HFFc6 (cell line): ENCODE measurements at places on chromosomes 1 and 21. TPM values are rescaled to one million over a fixed set of nuclear protein-coding genes. Genes with fewer than 3 reads are reported as not detected.

Gene LHX4
- 0.22 to 0.53 TPM (median 0.34 TPM) in 3 replicates for total RNA-seq

Gene GUCA2A
- total RNA-seq = not detected in 3 replicates

Gene NBPF8
- total RNA-seq = 5.6 to 6.0 TPM (median 5.7 TPM) in 3 replicates

Gene RNF186
- total RNA-seq = not detected in 3 replicates

Gene TRIM58
- not detected in 3 replicates for total RNA-seq

Gene SPOCD1
- total RNA-seq = 34.8 to 40.4 TPM (median 36.3 TPM) in 3 replicates

GRCh38 chr1:201455098-201455497 is 13.9 kb downstream of the PHLDA3 start:
- DNase-seq = no peak

DNA sequence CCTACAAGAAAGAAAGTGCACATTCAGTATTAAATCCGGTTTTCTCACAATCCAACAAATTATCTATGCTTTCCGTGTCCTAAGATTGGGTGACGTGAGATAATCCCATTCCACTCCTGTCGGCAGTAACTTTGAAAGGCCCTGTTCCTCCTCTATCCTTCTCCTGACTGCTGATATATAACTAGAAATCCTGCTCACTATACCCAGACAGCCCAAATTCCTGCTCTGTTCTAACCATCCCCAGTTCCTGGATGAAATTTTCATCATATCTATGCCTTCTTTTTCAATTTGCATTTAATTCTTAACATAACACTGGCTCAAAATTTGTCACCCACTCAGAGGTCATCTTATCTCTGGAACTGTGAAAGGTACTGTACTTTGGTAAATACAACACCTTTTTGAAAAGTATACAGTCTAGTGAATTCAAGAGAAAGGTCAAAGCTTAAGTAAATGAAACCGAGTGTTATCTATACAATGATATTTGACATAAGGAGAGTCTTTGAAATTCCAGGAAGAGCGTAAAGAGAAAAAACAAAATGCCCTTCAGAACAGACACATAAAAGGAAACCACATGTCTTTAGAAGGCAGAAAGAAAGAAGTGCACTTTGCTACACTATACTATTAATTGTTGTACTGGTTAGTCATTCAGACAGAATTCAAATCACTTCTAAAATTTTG is 200.5 kb upstream of the NEGR1 start:
- DNase-seq = no peak

DNA sequence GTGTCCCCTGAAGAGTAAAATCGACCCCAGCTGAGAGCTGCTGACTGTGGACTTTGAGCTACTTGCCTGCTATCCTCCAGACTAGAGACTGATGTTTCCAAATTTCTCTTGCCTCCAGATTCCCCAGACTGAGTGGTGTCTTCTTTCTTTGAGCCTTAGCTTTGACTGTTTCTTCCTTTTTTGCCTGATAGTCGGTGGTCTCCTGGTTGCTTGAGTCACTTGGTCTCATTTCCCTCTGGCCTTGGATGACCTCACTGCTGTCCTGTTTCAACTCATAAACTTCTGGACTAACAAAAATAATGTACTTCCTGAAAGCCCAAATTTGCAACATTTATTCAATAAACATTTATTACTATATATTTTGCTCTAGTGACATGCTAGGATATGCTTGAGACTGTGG is 52.9 kb upstream of the DIPK1A start:
- no peak for DNase-seq

DNA sequence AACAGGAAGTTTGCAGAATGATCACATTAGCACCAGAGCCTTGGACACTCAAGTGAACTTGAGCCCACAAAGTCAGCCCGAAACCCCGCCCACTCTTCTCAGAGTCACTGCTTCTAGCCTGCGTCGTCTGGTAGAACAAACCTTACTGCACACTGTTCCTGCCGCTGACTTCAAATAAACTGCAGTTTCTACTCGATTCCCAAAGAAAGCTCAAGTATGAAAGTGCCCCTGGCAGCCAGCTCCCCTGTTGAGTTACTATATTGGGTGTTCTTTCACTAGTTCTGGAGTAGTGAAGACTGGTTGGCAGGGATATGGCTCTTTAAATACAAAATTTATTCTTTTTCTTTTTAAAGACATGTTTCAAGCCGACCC is 164.7 kb downstream of the GALNT2 start:
- DNase-seq = no peak

- DNase-seq = no peak
Observed at GRCh38 chr1:111677604-111678003, 58.0 kb downstream of the RAP1A start.

GRCh38 chr1:224259986-224260385 is 70.0 kb downstream of the NVL start:
- peak; percentile 9 for DNase-seq

- peak; percentile 12 for DNase-seq
Observed at GRCh38 chr1:56525489-56526041, 53.8 kb downstream of the PLPP3 start.

GRCh38 chr1:14704846-14705245 is 106.4 kb downstream of the KAZN start:
- no peak for DNase-seq

DNA sequence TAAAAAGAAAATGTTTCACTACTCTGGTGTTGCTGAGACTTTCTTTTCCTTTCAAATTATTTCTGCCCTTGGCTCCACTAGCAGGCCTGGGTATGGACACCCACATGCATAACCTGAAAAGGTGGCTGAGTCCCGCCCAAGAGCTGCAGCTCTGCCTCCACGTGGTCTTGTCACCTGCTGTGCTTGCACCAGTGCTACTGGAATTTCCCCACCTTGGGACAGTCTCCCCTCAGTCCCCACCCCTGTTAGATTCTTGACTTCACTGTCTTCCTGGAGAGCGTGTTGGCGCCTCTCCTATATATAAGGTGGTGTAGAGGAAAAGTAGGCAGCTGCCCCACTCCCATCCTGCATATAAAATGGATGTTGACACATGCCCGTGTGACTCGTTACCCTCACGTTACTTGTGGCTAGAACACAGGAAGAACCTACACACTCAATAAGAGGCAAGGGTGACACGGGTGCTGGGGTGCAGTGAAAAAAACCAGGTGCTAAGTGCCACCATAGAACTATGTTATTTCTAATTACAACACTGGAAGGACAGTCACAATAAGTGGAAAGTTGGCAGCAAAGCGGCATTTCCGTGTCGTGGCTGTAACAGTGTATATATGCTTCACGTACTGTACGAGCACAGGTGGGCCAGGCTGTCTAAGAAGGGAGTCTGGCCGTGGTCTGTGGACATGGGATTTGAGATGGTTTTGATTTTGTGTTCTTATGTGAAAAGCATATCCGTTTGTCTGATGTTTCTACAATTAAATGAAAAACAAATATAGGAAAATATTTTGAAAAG is 61.0 kb downstream of the POFUT2 start:
- DNase-seq = no peak

GRCh38 chr1:17831597-17831996 is 76.5 kb downstream of the ACTL8 start:
- peak; percentile 24 for DNase-seq

DNA sequence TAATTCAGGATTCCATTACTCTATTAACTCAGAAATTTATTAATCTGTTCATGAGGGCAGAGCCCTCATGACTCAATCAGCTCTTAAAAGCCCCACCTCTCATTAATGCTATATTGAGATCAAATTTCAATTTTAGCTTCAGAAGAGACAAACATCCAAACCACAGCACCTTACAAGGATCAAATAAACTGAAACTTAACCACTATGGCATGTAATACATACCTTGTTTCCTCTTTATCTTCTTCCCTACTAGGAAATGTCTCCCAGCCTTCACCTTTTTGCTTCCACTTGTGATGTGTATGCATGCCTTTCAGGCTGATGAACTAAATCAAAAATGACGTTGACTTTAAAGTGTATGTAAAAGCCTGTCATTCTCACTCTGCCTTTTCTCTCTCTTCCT is 2121.3 kb downstream of the NCAM2 start:
- no peak for DNase-seq

DNA sequence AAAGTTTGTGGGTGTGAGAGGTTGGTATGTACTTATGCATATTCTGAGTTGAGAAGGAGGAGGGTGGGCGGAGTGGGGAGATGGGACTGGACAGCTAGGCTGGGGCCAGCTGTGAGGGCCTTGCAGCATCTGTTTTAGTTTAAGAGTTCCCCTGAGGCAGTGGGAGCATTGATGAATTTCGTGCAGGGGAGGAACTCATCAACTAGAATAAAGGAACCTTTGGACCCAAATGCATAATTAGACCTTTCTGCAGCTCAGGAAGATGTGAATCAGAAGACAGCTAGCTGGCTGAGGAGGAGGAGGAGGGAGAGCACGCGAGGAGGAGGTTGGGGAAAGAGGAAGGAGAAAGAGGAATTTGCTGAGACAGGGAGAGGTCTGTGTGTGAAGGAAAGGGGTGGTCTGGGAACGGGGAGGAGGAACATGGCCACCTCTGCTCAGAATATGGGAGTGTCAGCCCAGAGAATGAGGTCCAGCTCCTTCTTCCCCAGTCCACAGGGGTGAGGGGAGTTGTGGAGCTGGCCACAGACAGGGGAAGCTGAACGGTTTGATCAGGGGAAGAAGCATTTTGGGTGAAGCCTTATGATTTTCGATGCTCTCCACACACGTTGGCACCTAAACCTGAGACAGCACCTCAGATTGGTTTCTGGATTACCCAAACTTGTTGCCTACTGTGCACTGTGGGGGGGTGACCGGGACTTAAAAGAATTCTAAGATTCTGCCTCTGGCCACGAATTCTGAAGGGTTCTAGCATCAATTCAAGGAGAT is 27.7 kb downstream of the MYOG start:
- DNase-seq = peak; percentile 65

GRCh38 chr1:159199901-159200300 is 4.8 kb upstream of the ACKR1 start:
- no peak for DNase-seq
